Lung microvascular endothelial cell (primary cell): ENCODE measurements at places on chromosomes 3 and 15. TPM values are rescaled to one million over a fixed set of nuclear protein-coding genes. Genes with fewer than 3 reads are reported as not detected.

The GLDN gene
- not detected in 2 replicates for total RNA-seq

The ACTRT3 gene
- total RNA-seq = 0.99 and 2.0 TPM in 2 replicates

The C3orf80 gene
- under 0.01 TPM in 1 of 2 replicates, not detected in the other for total RNA-seq

The SLC12A1 gene
- not detected in 2 replicates for total RNA-seq

The ZNF445 gene
- 3.7 and 5.8 TPM in 2 replicates for total RNA-seq

The FETUB gene
- not detected in 2 replicates for total RNA-seq

The SNTN gene
- total RNA-seq = not detected in 2 replicates

The SI gene
- total RNA-seq = not detected in 2 replicates

The PRICKLE2 gene
- total RNA-seq = 1.6 and 2.6 TPM in 2 replicates

The GOLGA8T gene
- under 0.01 TPM in 1 of 2 replicates, not detected in the other for total RNA-seq

The BFSP2 gene
- not detected in 2 replicates for total RNA-seq

The GREM1 gene
- under 0.01 TPM in 2 replicates for total RNA-seq

The CPA3 gene
- total RNA-seq = under 0.01 TPM in 1 of 2 replicates, not detected in the other

The EIF4E3 gene
- 0.60 and 1.3 TPM in 2 replicates for total RNA-seq

The TMEM212 gene
- not detected in 2 replicates for total RNA-seq

The WDR93 gene
- not detected in 2 replicates for total RNA-seq

The GOLGA6L7 gene
- not detected in 2 replicates for total RNA-seq
